Stimulated activated CD8-positive, alpha-beta memory T cell treated with anti-CD3 and anti-CD28 coated beads, Interleukin-12 subunit alpha, Interleukin-12 subunit beta, amount 100 ng/mL, for 1 hour (primary cell): ENCODE measurements at places on chromosomes 16 and 17.

DNA sequence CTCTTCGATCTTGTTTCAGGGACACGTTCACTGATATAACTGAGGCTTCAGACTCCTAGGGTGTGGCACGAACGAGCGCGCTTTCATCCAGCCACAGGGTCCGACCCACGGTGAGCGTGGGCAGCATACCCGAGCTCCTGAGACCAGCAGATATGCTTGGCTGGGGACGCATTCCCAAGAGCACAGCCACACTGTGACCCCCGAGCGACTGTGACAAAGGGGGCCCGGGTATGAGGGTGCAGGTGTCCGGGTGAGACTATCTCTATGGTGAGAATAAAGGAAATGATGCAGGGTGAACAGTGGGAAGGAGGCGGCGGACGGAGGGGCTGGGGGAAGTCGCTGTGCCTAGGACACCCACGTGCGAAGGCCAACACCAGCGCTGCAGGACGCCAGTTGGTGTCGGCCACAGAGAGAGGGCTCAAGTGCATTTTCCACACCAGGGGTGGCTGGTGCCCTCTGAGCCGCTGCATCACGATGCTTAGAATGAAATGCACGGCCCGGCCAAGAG is 17.6 kb downstream of the RPH3AL start:
- DNase-seq, result no peak

- peak; percentile 6 for DNase-seq
These were observed 15.8 kb downstream of the MEOX1 start for GRCh38 chr17:43645765-43646481.

DNA sequence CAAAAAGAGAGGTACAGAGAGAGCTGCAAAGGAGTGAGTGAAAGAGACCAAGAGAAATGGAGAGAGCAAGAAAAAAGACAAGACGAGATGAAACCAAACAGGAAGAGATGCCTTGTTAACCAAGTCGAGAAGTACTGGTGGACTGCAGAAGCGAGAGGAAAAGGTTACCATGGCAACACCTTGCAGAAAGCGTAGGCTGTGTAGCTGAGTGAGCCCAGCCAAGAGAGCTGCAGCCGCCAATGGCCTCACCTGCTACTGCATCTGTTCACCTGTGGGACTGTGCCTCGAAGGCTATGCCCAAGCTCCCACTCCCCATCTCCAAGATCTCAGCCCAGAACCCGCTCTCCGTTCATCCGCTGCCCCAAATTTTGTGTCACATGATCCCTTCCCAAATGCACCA is 161.3 kb downstream of the SLC39A11 start:
- DNase-seq, result no peak

DNA sequence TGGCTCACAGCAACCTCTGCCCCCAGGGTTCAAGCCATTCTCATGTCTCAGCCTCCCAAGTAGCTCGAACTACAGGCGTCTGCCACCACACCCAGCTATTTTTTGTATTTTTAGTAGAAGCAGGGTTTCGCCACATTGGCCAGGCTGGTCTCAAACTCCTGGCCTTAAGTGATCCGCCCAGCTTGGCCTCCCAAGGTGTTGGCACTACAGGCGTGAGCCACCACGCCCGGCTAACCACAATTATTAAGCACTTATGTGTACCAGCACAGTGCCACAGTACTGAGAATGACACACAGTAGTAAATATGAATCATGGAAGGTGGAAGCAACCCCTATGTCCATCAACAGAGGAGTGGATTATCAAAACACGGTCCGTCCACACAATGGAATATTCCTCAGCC is 49.8 kb downstream of the COTL1 start:
- DNase-seq, result no peak

- DNase-seq, result no peak
These were observed 36.2 kb downstream of the FBXL20 start for GRCh38 chr17:39365242-39365641.

GRCh38 chr16:63938661-63939060 is 1183.2 kb downstream of the CDH11 start:
- no peak for DNase-seq

GRCh38 chr16:78611318-78611717 is 511.9 kb downstream of the WWOX start:
- no peak for DNase-seq

- DNase-seq, result no peak
These were observed 1.5 kb downstream of the HOXB5 start for GRCh38 chr17:48592057-48592514.

DNA sequence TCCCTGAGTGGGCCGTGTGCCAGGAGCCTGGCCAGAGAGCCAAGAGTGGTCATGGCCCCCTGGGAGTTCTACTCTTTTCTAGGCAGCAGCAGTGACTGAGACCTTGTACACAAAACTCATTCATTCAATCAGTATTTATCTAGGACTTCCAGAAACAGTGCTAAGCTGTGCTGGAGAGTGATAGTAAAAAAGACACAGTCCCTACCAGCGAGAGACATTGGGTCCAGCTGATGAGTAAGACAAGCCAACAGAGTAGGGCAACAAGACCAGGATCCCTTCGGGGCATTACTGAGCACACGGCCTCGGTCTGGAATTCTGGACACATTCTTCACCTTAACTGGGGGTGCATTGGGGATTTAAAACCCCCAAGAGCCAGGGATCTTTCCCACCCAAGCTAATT is 20.2 kb downstream of the CBX4 start:
- DNase-seq, result no peak

GRCh38 chr16:46747777-46748651 is at the start of gene MYLK3:
Gene MYLK3, minus strand, starts transcription at chr16:46748344. Its CDS starts 151 bp downstream, at chr16:46748193.
- no peak for DNase-seq

- no peak for DNase-seq
These were observed 41.2 kb downstream of the ARHGAP17 start for GRCh38 chr16:24973809-24974461.

GRCh38 chr16:65867276-65867960 is 499.1 kb upstream of the CDH5 start:
- DNase-seq, result no peak

- no peak for DNase-seq
These were observed 84.2 kb downstream of the HELZ start for GRCh38 chr17:67160791-67161190.

DNA sequence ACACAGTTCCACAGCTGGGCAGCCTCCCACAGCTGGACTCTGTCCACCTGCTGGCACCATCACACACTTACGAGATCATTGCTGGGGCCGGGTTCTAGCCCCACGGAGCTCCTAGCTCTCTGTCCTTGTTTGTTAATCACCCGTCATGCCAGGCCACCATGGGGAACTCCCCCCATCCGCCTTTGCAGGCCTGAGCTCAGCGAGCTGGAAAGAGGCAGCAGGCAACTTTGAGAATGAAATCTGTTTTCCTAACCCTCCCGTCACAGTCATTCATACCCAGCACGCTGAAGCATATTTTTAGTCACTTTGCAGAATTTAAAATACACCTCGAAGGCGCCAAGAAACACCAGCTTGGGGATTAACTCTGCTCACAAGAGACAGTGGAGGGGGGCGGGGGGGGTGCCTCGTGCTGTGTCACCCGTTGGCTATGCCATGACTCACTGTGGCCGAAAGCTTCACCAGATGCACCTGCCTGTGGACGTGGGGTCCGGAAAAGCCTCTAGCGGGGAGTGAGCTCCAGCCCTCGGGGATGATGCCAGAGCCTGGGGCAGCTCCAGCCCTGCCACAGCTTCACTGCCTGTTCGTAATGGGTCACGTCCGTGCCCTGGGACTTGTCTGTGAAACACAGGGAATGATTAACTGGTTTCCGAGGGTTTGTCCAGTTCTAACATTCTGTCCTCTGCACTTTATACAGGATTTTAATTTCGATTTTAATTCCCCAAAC is 1.4 kb upstream of the SPNS2 start:
- no peak for DNase-seq

- DNase-seq, result no peak
These were observed 47.4 kb downstream of the PLXDC1 start for GRCh38 chr17:39104046-39104445.
